CD8-positive, alpha-beta memory T cell (primary cell): ENCODE measurements at places on chromosomes 7 and 10.

DNA sequence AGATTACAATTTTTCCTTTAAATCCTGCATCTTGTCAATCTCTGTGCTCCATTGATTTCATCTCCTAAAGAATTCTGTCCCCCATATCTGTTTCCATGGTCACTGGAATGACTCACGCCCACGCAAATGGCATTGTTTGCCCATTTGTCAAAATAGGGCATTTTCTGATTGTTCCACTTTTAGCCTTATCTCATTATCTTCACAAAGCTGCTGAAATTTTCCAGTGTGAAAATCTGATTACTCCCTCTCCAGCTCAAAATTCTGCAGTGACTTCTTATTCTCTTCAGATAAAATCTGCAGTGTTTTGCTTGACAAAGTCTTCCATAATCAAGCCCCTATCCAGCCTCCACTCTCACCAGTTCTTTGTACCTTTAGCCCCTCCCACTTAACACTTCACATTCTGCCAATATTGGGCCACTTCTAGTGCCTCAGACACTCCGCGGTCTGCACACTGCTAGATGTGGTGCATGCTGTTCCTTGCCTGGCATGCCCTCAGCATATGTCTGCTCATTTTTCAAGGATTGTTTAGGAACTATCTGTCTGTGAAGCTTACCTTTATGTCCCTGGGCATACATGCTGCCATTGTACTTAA is 33.9 kb upstream of the CTTNBP2 start:
- DNase-seq: no peak

- no peak for DNase-seq
These were observed 151.0 kb upstream of the FRMD4A start for GRCh38 chr10:14481752-14482151.

DNA sequence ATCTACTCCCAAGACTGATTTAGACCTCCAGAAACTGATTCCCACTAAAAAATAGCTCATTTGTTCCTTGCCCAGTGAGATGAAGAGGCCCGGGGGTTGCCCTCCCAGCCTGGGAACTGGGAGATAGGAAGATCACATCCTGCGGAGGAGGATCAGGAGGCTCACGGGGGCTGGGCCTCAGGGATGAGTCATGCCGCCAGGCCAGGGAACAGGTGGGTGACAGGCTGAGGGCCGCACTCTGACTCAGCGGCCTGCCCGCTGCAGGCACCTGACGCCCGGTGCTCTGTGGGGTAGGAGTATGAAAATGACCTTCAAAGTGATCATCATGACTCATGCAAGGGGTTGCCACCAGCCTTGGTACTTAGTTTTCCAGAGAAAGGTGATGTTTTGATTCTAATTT is 104.5 kb upstream of the ZPBP start:
- no peak for DNase-seq

- DNase-seq: no peak
These were observed 547.7 kb upstream of the GALNT17 start for GRCh38 chr7:70583965-70584883.

DNA sequence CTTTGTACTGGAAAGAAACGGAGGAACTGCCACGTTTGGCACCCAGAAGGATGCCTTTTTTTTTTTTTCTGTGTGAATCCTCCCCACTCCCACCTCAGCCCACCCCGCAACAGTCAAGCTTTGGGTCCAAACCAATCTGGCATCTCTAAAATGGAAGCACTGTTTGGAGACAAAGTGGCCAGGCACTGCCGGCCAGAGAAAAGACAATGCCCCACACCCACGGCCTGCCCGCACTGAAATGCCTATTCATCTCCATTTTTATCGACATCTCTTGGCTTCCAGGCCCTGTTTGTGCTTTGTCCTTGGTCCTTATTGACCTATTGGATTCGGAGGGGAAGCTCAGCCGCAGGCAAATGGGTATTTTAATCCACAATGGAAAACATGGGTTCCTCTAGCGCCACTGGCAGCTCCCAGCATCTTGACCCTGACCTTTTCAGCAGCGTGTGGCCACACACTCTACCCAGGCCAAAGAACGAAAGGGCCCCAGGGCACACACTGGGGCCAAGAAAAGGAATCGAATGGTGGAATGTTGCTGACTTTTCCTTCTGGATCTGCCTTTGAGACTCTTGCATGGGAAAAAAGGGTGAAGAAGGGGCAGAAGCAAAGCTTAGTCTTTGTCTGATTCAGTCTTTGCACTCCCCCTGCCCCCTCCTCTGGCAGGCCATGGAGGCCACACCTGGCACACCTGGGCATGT is 162.6 kb upstream of the CDCA7L start:
- DNase-seq: no peak

GRCh38 chr10:110498982-110499795 is 1.5 kb downstream of the DUSP5 start:
- DNase-seq: peak; percentile 36

DNA sequence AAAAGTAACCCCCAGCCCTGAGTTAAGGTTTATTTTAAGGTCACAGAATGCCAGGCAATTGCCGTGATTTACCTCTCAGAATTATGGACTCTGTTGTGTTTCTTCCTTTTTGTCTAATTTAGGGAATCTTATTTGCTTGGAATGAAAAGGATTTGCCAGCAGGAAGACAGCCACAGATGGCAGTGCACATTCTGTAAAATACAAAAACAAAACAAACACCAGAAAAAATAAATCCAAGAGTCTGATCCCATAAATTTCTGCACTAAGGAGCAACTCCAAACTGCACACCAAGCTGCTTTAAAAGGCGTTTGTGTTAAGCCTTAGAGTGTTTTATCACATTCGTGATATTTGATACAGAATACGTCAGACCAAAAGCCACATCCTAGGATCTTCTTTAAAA is 199.0 kb upstream of the C7orf33 start:
- no peak for DNase-seq

- no peak for DNase-seq
These were observed 81.6 kb downstream of the TES start for GRCh38 chr7:116291937-116292336.

GRCh38 chr7:154475864-154476263 is 423.7 kb downstream of the DPP6 start:
- DNase-seq: no peak

DNA sequence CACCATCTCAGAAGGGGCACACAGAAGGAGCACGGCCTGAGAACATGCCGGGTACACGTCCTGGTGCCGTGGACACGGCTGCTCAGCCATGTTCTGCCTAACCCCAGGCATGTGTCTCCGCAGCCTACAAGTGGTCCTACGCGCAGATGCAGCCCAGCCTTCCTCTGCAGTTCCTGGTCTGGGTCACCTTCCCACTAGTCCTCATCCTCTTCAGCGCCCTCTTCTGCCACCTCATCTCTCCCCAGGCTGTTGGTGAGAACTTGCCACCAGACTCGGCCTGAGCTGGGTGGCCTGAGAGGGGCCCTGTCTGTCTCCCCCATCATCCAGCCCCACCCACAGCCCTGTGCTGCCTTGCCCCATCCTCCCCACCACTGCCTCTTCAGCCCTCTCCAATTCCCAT is 5.3 kb downstream of the CLCN1 start:
- DNase-seq: no peak

- DNase-seq: no peak
These were observed 23.4 kb downstream of the PYROXD2 start for GRCh38 chr10:98391578-98391991.

- peak; percentile 50 for DNase-seq
These were observed 559 bp downstream of the TRA2A start for GRCh38 chr7:23531050-23531793.

DNA sequence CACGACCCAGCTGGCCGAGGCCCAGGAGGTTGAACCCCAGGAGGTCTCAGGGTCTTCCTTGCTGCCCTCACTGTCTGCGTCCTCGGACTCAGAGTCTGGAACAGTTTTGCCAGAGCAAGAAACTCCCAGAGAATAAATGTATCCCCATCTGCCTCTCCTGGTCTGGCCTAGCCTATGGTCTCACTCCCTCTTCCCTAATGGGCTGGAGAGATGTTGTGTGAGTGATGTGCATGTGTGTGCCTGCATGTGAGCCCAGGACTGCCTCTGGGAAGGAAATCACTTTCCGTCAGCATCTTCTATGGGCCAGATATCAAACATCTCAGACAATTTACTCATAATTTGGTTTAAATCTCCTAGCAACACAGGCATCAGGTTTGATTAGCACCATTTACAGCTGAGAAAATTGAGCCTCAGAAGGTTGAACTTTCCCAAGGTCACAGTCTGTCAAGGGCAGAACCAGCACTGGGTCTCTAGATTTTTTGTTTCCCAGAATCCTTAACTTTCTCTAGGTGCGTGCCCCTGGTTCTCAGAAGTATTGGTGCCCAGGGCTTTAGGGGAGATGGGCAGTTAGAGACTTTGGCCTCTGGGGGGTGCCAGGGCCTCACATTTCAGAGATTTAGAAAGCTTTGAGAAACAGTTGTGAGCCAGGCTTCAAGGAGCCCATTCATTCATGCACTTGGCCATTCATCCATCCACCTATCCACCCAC is 4.9 kb downstream of the TMEM270 start:
- DNase-seq: no peak

DNA sequence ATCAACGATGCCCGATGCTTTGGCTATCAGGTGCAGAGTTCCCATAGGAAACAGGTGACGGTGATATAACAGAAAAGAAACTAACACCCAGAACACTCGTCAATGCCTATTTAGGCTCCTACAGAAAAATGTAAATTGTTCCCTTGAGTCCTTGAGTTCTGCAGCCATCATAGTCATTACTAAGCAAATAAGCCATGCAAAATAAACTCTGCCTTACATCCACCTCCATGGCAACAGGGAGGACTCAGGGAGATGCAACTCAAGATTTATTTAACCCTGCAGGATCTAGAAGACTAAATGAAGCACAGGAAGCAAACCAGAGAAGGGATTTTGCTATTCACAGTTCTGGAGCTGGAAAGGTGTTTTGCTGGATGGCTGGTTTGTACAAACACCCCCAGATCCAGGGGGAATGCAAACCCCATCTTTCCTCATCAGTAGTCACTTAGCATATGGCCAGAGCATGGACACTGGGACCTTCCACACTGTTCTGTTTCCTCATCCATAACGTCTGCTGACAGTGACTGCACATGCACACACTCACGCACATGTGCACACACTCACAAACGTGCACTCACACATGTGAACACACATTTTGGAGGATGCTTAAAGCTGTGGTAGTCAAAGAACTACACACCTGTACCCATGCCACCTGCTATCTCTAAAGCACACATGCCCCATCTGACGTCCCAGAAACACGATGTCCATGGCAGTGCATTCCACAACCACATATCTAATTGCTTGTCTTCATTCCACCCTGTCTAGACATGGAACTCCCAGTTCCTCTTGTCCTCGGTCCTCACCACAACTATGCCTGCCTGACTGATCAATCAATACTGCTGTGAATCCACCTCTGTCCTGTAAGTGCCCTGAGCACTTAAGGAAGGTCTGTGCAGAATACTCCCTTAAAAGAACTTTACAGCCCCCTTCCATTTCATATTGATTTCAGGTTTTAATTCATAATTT is 178.2 kb downstream of the COBL start:
- no peak for DNase-seq

DNA sequence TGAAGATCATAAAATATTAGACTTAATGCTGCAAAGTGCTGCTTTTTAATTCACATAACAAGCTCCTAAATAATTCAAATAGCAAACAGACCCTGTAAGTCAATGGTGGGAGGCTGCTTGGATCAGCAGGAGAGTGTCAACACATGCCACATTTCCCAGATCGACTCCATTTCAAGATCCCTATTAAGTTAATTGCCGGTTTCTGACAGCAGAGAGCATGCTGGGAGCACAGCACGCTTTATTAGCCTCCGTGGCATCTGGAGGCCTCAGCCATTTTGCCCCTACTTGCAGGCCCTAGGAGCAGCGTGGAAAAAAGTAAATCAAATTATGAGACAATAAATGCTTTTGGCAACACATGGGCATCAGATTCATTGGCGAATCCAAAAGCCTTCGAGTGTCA is 201.0 kb downstream of the EMX2 start:
- no peak for DNase-seq

DNA sequence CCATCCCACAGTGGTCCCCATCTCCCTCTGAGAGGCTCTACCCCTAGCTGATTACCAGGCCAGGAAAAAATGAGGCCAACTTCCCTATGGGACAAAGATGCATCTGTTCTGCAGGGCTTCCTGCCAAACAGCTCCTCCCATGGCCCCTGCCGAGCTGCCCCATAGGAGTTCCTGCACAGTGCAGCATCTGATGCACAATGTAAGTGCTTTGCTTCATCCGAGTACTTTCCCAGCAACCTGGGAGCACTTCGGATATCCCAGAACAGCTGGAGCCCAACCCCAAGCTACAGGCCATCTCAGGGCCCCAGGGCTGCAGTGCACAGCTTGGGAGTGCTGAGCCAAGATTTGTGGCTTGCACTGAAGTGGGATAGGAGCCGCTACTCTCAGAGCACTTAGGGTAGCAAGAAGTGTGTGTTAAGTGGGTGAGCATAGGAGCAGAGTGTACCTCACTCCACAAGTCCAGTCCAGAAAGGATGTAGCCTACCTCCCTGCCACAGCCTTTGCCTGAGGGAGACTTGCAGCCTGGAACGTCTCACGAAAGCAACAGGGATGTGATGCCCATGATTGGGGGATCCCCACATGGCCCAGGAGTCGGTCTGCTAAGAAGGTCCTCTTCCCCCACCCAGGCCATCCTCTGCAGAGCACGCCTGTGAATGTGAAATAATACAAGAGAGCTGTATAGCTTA is 209.6 kb upstream of the VWC2 start:
- no peak for DNase-seq

DNA sequence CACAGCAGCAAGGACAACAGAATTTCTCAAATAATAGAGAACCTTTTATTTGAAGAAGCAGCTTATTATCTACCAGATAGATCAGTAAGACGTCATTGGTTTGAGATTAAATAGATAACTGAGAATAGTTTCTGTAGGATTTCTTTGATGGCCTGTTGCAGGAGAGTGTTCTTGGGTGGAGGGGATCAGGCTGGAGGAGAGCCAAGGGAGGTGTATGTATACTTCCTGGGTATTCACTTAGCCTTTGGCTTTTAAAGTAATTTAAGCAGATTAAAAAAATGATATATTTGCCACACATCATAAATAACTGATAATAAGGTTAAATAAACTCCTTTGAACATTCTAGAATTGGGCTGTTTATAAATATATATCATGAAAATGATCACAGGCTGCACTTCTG is 486.1 kb upstream of the IGFBP3 start:
- no peak for DNase-seq

DNA sequence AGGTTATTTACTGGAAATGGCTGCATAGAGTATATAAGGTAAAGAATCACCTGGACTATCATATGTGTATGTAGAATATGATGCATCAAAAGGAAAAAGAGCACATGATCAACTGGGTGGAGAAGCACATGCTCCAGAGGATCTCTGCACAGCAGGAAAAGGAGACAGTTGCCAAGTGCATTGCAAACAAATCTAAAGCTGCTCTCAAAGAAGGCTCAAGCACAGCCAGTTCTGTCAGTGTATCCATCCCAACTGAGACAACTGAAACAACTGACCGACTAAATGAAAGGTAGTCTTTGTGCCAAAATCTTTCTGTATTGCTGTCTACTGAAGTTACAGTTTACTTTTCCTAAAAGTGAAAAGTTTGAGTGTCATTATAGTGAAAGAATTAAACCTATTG is 83.2 kb upstream of the SGCE start:
- DNase-seq: no peak

DNA sequence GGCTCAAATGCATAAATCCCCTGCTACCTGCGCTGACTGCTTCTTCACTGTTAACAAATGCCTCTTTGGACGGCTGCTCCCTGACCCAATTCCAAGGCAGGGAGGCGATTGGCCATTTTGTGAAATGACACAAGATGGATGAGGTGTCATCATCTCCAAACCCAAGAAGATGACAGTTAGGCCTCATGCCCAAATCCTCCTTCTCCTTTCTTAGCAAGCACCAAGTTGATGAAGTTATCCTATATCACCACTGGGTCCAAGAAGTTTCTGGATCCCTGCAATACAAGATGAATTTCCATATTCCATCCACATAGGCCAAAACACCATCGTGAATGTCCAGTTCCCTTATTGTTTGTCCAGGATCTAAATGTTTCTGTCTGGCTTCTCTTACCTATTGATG is 98.5 kb upstream of the RAB11FIP2 start:
- no peak for DNase-seq
